ENCODE measurements at places on chromosomes 12 and 14. TPM values are rescaled to one million over a fixed set of nuclear protein-coding genes. Genes with fewer than 3 reads are reported as not detected.

- DNase-seq, result no peak
Measured at GRCh38 chr14:104974665-104975390, 3.3 kb downstream of the AHNAK2 start.

DNA sequence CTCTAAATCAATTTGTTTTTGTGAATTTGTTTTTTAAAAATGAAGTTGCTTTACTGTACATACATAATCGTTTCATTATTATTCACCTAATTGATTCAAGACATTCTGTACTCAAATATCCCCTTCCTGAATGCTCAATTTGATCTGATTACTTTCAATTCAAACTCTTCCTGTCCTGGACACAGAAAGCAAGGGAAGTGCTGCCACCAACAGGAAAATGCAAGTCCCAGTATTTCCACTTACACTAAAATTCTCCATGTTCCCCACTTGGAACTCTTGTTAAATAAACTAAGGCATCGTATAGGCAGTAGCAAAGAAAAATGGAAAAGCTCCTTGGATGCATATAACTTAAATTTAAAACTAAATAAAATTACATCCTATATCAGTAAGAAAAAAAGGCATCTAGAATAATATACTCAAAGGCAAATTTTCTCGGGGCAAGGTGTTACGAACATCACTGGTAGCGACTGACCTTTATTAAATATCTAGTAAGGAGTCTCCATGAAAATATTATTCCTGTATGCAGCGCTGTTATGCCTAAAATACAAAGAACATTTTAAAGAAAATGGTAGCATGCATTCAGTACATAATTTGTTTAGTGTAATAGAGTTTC lies 72.0 kb upstream of the DBX2 start:
- peak; percentile 89 for DNase-seq

FGF6 gene
- not detected for total RNA-seq

ADCY6 gene
- total RNA-seq, result 51.9 TPM

GLS2 gene
- 3.1 TPM for total RNA-seq

PPFIBP1 gene
- total RNA-seq, result 246 TPM

ACOT4 gene
- total RNA-seq, result 1.5 TPM

DNA sequence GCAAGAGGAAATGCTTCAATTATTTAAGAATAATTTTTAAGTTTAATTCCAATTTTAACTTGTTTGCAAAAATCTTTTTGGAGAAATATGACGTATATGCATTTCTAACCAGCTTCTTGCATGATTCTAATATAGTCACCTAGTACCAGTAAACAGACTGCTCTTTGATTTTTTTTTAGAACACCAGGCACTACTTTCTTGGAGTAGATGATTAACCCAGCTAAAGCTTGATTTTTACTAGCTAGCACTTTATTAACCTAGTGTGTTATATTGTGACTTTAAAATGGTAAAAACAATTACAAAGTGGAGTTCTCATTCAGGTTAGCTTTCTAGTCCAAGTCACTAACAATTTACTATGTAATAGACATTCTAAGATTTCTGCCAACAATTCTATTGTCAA lies 32.6 kb upstream of the FGD4 start:
- no peak for DNase-seq

TAS2R42 gene
- total RNA-seq, result not detected

DNA sequence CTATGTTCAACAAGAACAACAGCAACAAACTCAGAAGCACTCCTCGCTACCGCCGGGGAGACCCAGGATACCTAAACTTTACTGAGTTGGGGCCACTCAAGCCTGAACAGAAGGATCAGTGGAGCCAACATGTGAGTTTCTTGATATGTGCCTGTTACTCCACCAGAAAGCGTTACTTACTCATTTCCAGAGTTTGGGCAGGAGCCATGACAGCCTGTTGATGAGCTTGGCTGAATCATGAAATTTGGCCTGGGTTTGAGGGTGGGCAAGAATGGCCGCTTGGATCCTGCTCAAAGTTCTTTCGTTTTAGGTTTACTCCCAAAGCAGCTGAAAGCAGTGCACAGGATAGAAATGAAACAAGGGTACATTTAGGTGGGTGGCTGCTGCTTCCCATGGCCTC lies 12.0 kb upstream of the GALNT6 start:
- no peak for DNase-seq

GRCh38 chr12:25119020-25119419 lies 75.9 kb downstream of the DNAI7 start:
- no peak for DNase-seq

- no peak for DNase-seq
Measured at GRCh38 chr14:54781961-54782750, 120.5 kb downstream of the GCH1 start.

DNA sequence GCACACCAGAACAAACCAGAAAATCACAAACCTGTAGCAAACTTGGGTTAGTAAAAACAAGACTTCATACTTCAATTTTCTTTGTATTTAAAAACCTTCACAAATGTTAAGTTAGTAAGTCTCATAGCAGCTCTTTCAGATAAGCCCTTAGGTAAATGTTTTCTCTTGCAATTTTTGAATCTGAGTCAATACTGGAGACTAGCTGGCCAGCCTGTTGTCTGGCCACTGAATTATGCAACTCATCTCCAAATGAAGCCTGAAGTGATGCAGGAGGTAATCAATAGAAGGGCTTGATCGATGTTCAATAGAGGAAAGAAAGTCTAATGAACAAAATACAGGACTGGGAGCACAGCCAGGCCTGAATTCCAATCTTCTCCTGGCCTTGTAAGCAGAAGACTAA lies 465.2 kb downstream of the LRIG3 start:
- no peak for DNase-seq

CLMN gene
- 18.8 TPM for total RNA-seq

DNA sequence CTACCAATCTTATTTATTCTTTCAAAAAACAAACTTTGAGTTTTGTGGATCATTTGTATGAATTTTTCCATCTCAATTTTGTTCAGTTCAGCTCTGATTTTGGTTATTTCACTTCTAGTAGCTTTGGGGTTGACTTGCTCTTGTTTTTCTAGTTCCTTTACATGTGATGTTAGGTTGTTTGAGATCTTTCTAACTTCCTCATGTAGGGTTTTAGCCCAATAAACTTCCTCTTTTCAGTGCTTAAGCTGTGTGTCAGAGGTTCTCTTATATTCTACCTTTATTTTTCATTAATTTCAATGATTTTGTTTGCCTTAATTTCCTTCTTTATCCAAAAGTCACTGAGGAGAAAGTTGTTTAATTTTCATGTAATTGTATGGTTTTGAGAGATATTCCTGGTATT lies 860.4 kb upstream of the FBXO33 start:
- DNase-seq, result no peak

DNA sequence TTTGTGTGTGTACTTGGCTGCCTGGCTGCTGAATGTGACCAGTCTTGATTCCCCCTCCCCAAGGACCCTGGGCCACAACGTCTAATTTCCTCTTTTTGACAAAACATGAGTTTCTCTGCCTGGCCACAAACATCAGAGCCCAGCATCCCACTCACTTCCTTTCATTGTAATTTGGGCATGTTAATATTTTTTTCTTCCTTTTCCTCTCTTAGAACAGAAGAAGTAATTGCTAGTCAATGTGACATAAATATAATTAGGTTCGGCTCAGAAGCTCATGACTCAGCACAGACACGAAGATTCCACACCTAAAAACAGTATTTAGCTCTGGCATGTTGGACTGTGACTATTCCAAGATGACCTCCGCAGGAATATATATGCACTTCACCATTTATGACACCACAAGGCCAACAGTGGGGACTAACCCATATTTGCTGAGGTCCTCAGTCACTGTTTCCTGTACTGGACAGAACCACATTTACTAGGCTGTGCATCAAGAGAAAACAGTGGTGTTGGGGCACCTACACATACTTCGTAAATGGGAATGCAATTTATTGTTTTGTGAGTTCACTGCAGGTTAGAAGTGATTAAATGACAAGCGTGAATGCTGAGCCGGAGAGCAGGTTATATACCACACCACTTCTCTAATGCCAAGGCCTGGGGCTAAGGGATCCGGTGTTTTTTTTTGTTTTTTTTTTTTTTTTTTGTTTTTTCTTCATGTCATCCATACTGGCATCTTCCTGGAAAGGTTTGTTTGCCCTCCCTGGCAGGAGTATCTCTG lies 4.2 kb downstream of the GSG1 start:
- no peak for DNase-seq

DNA sequence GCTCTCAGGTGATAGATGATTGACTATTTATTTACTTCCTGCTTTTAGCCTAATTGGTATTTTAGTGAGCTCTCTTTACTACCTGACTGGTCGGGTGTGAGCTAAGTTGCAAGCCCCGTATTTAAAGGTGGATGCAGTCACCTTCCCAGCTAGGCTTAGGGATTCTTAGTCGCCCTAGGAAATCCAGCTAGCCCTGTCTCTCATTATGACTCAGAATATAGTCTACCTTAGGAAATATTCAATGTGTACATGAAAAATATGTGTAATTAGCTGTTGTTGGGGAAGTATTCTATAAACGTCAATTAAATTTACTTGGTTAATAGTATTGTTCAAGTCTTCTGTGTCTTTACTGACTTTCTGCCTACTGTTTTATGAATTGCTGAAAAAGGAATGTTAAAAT lies 306.9 kb upstream of the DIO2 start:
- DNase-seq, result no peak

- DNase-seq, result no peak
Measured at GRCh38 chr14:99809859-99810558, 16.8 kb downstream of the EML1 start.

DNA sequence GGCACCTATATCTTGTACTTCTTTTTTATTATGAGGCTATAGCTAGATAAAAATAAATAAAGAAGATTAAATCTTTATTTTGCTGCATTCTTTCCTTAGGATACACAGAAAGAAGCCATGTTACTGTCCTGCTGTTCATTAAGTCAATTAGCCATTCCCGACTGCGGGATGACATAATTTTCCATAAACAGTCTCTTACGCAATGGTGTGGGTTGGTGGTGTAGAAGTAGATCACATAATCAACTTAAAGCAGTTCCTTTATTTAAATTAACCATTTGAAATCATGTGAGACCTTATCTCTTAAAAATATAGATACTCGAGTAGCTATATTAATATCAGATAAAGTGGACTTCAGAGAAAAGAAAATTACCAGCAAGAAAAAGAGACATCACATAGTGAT lies 40.2 kb downstream of the TAOK3 start:
- no peak for DNase-seq
